Activated CD8-positive, alpha-beta memory T cell treated with anti-CD3 and anti-CD28 coated beads for 48 hours (primary cell): ENCODE measurements at places on chromosomes 4 and X.

- DNase-seq, result no peak
Observed at GRCh38 chr4:100848841-100849240, 331.0 kb upstream of the EMCN start.

- no peak for DNase-seq
Observed at GRCh38 chrX:101210630-101211029, 9.0 kb upstream of the DRP2 start.

- DNase-seq, result no peak
Observed at GRCh38 chr4:156116991-156117390, 163.3 kb upstream of the CTSO start.

DNA sequence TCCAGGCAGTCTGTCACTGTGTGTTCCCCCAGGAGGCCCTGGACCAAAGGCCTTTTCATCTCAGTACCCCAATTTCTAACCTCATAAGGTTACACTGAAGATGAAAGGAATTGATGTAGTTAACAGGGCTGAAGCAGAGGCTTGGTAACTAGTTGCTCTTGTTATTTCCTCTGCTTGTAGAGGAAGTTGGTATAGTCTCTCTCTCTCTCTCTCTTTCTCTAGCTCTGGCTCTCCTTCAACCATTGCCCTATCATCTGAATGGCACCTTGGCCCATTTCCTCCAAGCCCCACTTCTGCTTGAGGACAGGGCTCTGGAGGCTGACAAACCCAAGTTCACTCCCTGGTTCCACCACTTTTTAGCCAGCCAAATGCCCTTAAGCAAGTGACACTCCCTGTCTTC, 96.1 kb downstream of the MAMLD1 start:
- no peak for DNase-seq

- DNase-seq, result no peak
Observed at GRCh38 chr4:159268607-159269006, 165.7 kb downstream of the RAPGEF2 start.
